ENCODE measurements at places on chromosomes 6 and 20.

GRCh38 chr20:61925555-61926252 is 140.0 kb downstream of the TAF4 start:
- DNase-seq = no peak

GRCh38 chr6:79670789-79671188 is 39.7 kb downstream of the SH3BGRL2 start:
- DNase-seq = no peak

DNA sequence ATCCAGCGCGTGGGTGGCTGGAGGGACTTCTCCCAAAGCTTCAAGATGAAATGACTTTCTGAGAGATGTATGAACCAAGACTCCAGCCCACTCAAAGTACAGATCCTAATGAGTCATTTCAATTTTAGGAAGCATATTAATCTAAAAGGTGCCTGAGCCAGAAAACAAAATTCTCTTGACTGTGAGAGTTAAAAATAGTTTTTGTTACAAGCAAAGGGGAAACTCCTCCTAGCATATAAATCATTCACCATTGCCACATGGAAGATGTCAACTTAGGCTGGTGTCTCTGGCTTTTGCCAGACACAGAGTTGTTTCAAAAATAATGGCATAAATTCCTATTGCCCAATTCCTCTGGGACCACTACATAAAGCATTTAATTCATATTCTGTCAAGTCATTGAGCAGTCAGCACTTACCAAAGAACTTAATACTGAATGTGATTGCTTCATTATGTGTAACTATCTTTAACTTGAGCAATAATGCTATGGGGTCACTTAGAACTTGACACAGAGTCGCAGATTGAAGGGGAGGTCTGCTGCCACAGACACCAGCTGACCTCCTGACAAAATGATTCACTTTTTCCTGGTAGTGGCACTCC is 280.6 kb downstream of the SLC35F1 start:
- DNase-seq = no peak

DNA sequence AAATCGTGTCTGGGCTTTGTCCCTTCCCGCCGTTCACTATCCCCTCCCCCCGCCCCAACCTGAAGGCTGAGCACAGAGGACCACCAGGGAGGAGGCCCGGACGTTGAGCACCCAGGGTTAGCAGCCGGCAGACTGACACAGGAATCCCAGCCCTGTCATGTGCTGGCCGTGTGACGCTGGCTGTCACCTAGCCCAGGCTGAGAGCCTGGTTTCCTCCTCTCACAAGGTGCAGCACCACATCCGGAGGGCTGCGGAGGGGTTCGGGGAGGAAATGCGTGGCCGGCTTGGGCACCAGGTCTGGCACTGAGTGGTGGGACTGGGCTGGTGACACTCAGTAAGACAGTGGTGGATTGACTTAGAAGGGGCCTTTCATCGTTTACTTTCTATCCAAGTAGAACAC is 4.6 kb upstream of the LSM14B start:
- DNase-seq = no peak

GRCh38 chr6:101758368-101758767 is 364.9 kb downstream of the GRIK2 start:
- DNase-seq = no peak

DNA sequence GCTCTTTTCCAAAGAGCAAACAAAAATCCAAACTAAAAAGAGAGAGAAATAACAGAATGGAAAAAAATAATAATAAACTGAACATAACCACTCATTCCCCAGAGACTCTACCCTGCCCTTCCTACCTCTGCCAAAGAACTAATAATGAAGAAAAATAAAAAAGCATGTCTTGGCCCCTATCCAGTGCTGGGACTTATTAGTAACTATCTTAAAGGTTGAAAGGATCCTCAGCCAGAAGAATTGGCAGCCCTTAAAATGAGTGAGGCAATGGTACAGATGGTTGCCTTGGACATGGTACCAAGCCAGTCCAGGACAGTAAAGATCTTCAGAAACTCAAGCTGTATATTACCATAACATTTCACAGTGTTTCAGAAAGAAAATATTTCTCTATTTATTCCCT is 279.3 kb downstream of the HACE1 start:
- DNase-seq = no peak

- DNase-seq = no peak
These were observed 11.0 kb upstream of the SIM1 start for GRCh38 chr6:100475554-100476320.

DNA sequence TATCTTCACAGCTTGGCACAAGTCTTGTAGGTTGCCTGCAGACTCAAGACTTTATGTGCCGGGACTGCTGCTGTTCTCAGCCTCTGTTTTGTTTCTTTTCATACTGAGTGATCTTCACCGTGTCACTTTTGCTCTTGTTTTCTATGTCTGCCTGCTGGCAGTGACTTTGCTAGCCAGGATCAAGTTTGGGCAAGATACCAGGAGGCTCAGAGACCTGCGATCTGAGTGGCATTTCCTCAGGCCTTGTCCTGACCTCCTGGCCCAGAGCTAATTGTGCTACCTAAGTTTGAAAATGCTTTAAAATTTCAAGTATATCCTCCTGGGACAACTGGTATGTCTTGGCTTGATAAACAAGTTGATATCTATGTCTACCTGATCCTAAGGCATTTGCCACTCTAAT is 57.2 kb downstream of the DOK5 start:
- no peak for DNase-seq

DNA sequence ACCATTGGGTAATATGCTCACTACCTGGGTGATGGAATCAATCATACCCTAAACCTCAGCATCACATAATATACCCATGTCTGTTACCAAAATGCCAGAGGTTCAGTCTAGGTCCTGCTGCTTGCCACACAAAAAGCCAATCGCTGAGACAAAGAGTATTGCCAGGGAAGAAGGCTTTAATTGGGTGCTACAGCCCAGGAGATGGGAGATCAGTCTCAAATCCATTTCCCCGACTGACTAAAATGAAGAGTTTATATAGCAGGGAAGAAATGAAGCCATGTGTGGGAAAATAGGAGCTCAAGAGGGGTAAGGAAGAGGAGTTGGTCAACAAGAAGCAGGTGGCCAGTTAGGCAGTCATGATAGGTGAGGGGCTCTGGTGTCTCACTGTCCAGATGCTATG is 149.6 kb downstream of the QRSL1 start:
- DNase-seq = no peak

GRCh38 chr6:159074120-159074684 is 29.4 kb upstream of the TAGAP start:
- no peak for DNase-seq

- DNase-seq = no peak
These were observed 4.9 kb upstream of the DEK start for GRCh38 chr6:18269253-18269652.

GRCh38 chr6:4848382-4849068 is 72.3 kb downstream of the CDYL start:
- DNase-seq = no peak

- DNase-seq = no peak
These were observed 37.7 kb upstream of the RNF8 start for GRCh38 chr6:37316071-37316470.

DNA sequence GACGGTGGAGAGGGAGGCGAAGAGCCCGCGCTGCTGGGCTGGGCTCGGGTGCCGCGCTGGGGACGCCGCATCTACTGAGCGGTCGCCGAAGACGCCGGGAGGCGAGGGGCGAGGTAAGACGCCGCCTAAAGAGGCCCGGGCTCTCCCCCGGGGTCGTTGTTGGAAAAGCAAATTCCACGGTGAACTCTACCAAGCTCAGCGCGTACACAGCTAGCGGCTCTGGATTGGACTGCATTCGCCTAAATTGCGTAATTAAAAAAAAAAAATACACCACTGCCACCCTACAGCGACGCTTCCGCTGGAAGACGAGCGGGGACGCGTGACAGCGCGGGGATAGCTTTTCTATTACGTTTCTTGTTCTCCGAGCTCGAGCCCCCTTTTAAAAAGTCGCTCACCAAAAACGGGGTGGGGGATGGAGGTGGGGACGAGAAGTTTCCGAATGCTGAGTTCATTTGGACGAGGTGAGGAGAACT is 92.0 kb upstream of the PRDM1 start:
- DNase-seq = no peak

GRCh38 chr6:53795702-53796450 is 1.1 kb downstream of the LRRC1 start:
- DNase-seq = no peak

DNA sequence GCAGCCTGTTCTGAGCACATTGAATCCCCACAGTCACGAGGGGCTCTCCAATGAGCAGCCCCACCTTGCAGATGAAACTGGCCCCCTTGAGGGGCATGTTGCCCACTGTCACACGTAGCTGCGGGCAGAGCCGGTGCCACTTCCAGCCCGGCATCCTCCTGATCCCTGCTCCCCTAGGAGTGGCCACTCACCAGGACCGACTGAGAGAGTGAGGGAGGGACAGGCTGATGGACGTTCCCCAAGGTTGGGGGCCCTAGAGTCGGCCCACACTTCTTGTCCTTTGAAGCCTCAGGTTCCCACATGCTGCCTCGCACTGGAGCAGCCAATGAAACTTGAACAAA is 10.5 kb downstream of the ENTPD6 start:
- DNase-seq = no peak

- DNase-seq = no peak
These were observed 9.6 kb downstream of the CMTR1 start for GRCh38 chr6:37442416-37443215.

DNA sequence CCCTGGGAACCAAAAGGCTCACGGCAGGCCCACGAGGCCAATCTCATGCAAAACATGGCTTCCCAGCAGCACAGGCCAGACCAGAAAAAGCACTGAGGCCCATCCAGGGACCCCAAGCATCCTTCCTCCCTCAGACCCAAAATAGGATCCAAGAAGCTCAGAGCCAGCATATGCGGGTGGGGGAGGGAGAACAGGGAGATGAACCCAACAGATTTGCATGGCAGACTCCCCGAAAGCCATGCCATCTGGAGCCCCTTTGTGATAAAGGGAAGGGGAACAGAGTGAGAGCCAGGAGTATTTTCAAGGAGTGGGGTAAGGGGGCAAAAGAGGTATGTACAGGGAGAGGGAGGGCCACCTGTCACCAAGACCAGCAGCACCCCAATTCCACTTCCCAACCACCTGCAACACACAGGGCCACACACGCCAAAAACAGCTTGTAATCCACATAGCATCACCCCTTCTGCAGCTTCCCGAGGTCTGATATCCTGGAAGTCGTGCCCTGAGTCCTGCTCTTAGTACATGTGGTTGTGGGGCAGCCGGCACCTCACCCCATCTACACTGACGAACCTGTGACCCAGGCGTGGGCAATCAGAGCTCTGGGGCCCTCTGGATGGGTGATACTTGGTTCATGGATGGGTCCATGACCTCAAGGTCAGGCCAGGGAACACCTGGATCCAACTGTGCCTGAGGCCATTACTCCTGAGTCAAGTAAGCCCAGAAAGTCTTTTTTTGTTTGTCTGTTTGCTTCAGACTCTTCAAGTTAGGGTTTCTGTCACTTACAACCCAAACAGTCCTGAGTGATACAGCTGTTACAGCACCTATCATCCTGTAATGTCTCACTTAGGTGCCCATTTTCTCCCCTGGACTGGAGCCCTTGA is 24.4 kb downstream of the PREX1 start:
- no peak for DNase-seq

DNA sequence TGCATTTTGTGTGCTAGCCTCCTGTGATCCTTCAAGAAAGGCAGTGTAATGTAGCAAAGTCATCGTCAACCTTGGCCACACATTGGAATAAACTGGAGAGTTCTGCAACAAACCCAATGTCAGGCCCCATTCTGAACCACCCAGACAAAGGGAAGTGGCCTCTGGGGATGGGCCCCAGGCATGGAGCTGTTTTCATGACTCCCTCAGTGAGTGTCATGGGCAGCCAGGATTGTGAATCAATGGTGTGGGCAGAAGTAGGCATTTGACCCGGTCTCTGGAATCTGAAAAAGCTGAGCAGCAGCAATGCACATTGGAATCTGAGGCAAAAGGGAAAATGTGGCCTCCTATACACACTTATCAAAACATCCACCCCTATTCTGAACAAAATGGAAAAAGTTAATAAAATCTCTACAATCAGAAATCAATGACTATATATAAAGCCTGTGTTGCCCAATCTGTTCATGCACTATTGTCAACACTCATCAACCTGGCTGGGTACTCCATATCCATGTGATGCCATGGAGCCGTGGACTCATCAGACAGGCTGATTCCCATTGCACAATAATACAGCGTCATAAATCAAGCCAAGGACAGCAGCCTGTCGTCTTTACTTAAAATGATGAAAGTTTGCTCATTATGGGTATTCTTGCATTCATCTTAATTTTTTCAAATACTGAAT is 134.9 kb upstream of the STMND1 start:
- DNase-seq = no peak

- DNase-seq = no peak
These were observed 14.2 kb upstream of the SHLD1 start for GRCh38 chr20:5735845-5736510.

DNA sequence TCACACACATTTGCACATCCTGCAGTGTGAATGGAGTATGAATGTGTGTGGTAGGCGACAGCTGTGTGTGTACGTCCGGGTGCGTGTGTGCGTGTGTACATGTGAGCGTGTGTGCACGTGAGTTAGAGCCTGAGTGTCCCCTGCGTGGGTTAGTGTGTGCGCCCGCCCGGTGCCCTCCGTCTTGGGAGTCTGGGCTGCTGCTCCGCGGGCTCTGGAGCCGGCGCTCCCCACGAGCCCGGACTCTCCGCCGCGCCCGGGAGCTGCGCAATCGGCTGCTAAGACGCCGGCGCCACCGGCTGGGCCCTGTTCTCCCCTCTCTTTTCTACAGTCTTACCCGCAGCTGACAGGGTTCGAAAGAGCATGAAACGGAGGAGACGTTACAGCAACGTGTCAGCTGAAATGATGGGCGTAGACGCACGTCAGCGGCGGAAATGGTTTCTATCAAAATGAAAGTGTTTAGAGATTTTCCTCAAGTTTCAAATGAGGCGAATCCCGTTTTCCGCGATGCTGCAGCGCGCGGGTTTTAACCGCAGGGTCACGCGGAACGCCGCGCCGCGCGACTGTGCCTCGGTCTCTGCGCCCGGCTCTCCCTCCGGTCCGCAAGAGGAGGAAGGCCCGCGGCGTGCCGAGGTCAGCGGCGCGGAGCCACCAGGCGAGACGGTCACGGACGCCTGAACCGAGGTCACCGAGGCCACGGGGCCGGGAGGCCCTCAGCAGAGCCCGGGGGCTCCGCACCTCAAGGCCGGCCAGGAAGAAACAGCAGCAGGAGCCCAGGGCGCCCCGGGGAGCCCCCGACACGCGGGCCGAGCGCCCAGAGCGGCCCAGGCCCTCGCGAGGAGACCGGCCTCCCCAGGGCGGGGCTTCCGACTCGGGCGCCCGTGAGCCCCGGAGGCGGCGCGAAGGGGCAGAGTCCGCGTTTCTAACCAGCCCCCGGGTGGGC is 95.3 kb upstream of the BHLHE23 start:
- DNase-seq = no peak

DNA sequence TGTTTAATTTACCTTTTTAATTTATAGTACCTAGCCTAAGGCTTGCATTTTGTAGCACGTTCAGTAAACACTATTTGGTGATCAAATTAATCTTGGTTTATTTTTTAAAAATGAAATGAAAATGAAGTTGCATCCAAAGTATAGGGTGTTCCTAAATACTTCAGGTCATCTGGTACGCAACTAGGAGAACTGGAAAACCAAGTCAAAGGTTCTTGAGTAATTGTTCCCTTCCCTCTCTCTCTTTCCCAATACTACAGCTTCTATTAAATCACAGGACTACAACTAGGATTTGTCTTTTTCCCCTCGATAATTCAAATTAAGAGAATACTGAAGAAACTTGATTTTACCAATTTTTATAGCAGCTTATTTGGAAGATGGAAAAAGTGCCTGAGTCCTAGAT is 27.9 kb downstream of the CSNK2A1 start:
- no peak for DNase-seq

Measured in vagina (tissue), 2 donors.